Daoy (cell line): ENCODE measurements at places on chromosomes 6 and 20.

DNA sequence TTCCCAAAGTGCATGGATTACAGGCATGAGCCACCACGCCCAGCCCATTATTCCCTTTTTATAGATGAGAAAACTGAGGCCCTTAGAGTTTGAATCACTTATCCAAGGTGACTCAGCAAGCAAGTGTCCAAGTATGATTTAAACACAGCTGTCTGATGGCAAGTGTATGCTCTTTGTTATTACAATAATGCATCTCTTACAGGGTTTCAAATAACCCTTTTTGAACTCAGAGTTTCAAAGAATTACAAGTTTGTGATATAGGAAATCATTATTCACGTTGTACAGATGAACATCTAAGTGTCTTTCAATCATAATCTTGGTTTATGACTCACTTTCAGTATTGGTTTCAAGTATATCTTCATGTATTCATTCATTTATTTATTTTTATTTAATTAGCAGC, 63.0 kb downstream of the CD83 start:
- no peak for DNase-seq

DNA sequence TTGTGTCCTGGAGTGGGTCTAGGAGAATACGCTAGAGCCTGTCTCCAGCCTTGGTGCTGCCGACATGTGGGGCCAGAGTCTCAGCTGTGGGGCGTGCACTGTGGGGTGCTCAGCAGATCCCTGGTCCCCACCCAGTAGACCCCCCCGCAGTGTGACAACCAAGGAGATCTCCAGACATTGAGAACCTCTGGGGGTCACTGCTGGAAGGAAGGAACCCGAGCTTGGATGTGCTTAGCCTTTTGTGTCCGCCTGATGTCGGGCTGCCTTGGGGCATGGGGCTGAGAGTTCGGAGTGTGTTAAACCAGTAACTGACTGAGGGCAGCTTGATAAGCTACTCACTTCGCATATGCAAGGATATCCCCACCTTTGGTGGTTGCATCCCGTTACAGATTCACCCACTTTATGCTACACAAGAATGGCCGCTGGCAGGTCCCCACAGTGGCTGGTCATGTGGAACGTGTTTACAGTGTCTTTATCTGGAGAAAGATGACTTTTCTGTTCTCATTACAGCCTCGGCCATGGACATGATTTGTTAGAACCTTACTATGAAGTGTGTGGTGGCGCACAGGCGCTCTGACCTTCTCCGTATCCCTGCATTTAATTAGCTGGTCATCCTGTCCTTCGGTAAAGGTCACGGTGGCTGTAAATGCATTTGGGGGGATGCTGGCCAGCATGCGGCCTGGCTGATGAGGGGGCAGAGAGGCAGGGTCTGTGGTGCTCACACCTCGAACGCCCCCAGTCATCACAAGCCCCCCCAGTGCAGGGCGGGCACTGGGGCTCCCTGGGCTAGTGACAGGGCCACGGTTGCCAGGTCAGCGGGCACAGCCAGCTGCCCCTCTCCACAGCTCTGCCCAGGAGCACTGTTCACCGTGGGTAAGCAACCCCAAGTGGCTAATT, 366.8 kb downstream of the TAF4 start:
- DNase-seq = no peak

DNA sequence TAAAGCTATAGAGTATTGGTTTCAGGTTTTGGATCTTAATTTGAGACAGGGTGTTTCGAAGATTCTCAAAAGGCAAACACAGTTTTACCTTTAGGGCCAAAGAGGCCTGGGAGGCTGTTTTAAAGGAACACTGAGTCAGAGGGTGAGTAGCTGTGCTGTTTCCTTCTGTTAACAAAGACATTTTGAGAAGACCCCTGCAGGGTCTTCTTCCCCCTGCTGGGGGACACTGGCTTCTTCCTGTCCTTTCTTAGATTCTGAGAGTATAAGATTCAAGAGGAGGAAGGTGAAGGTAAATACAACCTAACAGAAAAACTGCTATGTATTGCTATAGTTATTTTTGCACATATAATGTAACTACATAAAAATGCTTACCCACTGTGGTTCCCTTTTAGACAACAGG, 19.0 kb downstream of the HS3ST5 start:
- no peak for DNase-seq

DNA sequence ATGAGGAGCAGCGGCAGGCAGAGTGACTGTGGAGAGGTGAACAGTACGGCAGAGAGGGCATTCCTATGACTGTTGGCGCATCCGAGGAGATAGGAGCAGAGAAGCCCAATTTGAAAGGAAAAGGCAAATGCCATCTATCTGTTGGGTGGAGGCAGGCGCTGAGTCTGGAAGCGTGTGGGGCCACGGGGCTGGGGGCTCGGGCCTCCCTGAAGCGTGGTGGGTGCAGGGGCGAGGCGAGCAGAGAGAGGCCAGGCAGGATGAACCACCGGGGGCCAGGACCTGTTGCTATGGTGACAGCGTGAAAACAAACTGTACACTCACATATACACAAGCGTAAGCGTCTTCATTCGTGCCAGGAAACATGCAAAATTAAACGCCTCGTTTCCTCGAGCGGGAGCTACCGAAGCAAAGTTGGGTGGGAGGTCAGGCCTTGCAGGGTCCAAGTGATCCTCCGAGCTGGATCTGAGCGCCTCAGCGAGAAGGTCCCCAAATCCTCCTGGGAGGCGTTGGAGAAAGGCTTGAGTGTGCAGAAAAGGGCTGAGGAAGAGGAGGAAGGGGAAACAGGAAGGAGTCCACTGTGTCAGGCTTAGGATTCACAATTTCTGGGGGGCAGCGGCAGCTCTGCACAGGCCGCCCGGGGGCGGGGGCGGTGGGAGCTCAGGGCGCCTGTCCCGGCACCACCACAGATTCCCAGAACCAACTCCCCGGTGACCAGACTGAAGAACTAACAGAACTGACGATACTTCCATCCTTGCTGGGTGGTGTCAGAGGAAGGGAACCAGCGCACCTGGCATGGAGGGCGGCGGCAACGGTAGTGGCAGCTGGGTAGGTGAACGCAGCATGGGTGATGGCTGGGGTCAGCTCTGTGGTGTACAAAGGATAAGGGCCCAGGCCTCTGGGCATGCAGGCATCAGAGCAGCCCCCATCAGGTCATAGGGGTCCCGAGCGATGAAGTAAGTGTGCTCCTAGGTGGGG, 68.2 kb downstream of the KHDC1L start:
- DNase-seq = peak; percentile 11

DNA sequence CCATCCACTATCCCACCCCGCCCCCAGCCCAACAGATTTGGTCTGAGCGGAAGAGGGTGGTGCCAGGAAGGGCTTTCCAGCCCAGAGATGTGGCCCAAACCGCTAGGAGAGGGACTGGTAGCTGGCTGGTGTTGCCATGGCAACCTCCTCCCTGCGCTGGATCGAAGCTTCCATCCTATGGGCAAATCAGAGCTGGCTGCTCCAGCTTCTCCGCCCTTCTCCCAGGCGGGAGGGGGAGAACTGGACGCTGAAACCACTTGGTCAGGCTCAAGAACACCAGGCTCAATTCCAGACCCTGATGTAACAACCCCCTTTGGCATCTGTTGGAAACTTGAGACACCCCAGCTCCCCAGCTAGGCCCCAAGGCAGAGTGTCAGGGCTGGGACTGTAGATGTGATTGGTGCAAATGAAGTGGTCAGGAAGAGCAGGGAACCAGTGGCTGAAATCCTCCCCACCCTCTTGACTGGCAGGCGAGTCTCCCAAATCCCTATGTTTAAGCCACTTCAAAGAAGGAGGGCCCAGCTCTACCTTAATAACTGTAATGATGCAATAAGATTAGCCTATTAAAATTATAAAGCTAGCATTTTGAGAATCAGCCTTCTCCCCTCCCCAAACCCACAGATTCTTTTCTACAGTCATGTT, 4.2 kb downstream of the RIMS4 start:
- peak; percentile 35 for DNase-seq
